ENCODE measurements at places on chromosomes 2 and 18. TPM values are rescaled to one million over a fixed set of nuclear protein-coding genes. Genes with fewer than 3 reads are reported as not detected.

- no peak overlapping the region for H3K27ac ChIP-seq
- H3K27me3 ChIP-seq: no peaks in the 10 kb centered on the region
- DNase-seq: no peak
- no peak overlapping the region for H3K4me3 ChIP-seq
- H3K36me3 ChIP-seq: no peaks in the 10 kb centered on the region
- H3K4me1 ChIP-seq: no peaks in the 10 kb centered on the region
Observed at GRCh38 chr18:25248755-25249154, 103.2 kb downstream of the ZNF521 start.

- no peaks in the 10 kb centered on the region for H3K36me3 ChIP-seq
- peaks cover 4% of the 10 kb centered on the region for H3K4me1 ChIP-seq
- H3K27ac ChIP-seq: peak overlapping the region; percentile 92
- DNase-seq: peak; percentile 87
Observed at GRCh38 chr2:213187833-213188532, 36.6 kb upstream of the IKZF2 start.

- no peaks in the 10 kb centered on the region for H3K4me1 ChIP-seq
- H3K27me3 ChIP-seq: no peaks in the 10 kb centered on the region
- DNase-seq: no peak
- no peaks in the 10 kb centered on the region for H3K36me3 ChIP-seq
Observed at GRCh38 chr18:30121397-30121796, 921.1 kb downstream of the DSC3 start.

- H3K4me1 ChIP-seq: peaks cover 20% of the 10 kb centered on the region
- no peak overlapping the region for H3K27ac ChIP-seq
- no peak for DNase-seq
- no peaks in the 10 kb centered on the region for H3K36me3 ChIP-seq
- no peak overlapping the region for H3K4me3 ChIP-seq
- no peaks in the 10 kb centered on the region for H3K27me3 ChIP-seq
Observed at GRCh38 chr2:43341959-43342757, 115.8 kb upstream of the ZFP36L2 start.

DNA sequence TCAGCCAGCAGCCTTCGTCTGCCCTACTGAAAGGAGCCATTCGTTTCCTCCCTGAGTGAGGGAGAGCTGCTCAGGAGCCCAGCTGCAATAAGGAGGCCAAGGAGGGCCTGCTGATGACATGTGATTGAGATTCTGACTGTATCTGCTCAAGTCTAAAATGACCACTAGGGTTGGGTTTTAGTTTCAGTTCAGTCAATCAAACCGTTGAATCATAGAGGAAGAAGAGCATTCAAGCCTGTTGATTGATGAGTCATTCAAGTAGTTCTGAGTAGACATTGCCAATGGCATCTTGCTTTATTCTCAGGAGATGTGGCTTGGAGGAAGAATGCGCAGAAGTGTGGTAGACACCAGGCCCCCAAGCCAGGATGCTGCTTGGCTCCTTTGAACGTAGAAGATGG is 19.9 kb upstream of the BCL2L11 start:
- no peaks in the 10 kb centered on the region for H3K4me1 ChIP-seq
- no peaks in the 10 kb centered on the region for H3K36me3 ChIP-seq
- no peak overlapping the region for H3K27ac ChIP-seq
- no peak for DNase-seq
- no peaks in the 10 kb centered on the region for H3K27me3 ChIP-seq

C2orf72 gene
- 3.9 TPM for total RNA-seq

DNA sequence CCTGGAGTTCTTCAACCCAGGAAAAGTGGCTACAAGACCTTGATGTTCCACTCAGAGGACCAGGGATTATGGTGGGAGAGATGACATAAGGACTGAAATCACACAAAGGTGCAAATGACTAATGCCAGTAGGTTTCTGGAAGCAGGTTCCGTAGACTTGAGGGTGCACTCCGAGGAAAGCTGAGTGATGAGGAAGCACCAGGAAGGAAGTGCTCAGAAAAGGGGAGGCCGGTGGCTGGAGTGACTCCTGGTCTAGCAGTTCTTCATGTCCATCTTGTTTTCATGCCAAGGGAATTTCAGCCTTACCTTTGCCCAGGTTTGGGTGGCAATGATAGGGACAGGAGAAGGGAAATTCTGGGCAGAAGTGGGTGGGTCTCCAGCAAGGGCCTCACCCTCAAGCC is 74.5 kb downstream of the TMEM17 start:
- no peaks in the 10 kb centered on the region for H3K4me1 ChIP-seq
- no peak overlapping the region for H3K4me3 ChIP-seq

- H3K4me3 ChIP-seq: no peak overlapping the region
- no peaks in the 10 kb centered on the region for H3K4me1 ChIP-seq
- DNase-seq: no peak
- H3K27me3 ChIP-seq: no peaks in the 10 kb centered on the region
- no peak overlapping the region for H3K27ac ChIP-seq
- H3K36me3 ChIP-seq: no peaks in the 10 kb centered on the region
Observed at GRCh38 chr2:11368059-11368572, 23.7 kb upstream of the ROCK2 start.
